ENCODE measurements at places on chromosomes 12 and 14. TPM values are rescaled to one million over a fixed set of nuclear protein-coding genes. Genes with fewer than 3 reads are reported as not detected.
A peak's percentile ranks its signal among the peaks of the same experiment; 100 is the strongest.

GRCh38 chr12:128940090-128940888, 87.0 kb downstream of the GLT1D1 start:
- no peaks in the 10 kb centered on the region for H3K36me3 ChIP-seq
- no peak for DNase-seq
- no peak overlapping the region for H3K4me3 ChIP-seq
- H3K27ac ChIP-seq, result no peak overlapping the region
- no peaks in the 10 kb centered on the region for H3K4me1 ChIP-seq

GRCh38 chr14:53462931-53463778, 310.0 kb upstream of the DDHD1 start:
- H3K4me1 ChIP-seq, result peaks cover 24% of the 10 kb centered on the region
- no peaks in the 10 kb centered on the region for H3K36me3 ChIP-seq
- H3K4me3 ChIP-seq, result no peak overlapping the region
- DNase-seq, result no peak
- H3K27me3 ChIP-seq, result no peaks in the 10 kb centered on the region

GRCh38 chr12:123938679-123939480, 33.8 kb downstream of the CCDC92 start:
- H3K27me3 ChIP-seq, result no peaks in the 10 kb centered on the region
- H3K27ac ChIP-seq, result no peak overlapping the region
- no peak overlapping the region for H3K4me3 ChIP-seq
- H3K36me3 ChIP-seq, result peaks cover 37% of the 10 kb centered on the region

DNA sequence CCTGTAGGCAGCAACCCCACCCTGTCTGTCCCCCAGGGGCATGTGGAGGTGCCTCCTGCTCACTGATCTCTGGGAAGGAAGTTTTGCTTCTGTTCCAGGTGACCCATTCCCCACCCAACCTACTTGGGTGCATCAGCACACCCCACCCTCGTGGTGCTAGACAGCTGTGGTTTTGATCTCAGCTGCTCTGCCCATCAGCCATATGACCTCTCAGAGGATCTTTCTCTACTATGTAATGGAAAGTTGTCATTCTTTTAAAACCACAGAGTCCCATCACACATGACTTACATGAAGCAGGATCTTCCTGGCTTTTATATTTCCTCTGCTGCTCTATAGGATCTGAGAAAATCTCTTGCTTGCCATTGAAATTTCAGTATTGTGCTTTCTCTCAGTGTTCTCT, 13.5 kb upstream of the KRT82 start:
- H3K36me3 ChIP-seq, result no peaks in the 10 kb centered on the region
- H3K27me3 ChIP-seq, result no peaks in the 10 kb centered on the region
- H3K4me3 ChIP-seq, result no peak overlapping the region
- no peak overlapping the region for H3K27ac ChIP-seq

GRCh38 chr14:102870994-102871831, 51.2 kb upstream of the AMN start:
- peaks cover 6% of the 10 kb centered on the region for H3K36me3 ChIP-seq
- H3K4me3 ChIP-seq, result no peak overlapping the region
- H3K27ac ChIP-seq, result no peak overlapping the region

DNA sequence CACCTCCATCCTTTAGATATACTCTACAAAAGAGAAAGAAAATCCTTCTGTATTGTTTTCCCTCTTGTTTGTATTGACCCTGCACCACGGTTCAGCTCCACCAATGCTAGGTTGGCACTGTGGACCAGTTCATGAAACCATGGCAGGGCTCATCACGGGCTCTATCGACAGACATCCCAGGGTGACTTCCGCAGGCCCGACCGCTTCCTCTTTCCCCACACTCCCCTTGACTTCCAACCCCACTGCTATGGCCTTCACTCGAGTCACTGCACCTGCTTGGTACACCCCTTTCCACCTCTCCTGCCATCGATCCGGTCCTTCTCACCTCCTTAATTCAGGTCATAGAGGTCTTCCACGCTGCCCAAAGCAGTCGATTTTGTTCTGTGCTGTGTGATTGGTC, 21.2 kb upstream of the AKAP5 start:
- H3K27ac ChIP-seq, result no peak overlapping the region
- no peak overlapping the region for H3K4me3 ChIP-seq
- H3K4me1 ChIP-seq, result peaks cover 14% of the 10 kb centered on the region
- DNase-seq, result no peak
- H3K27me3 ChIP-seq, result no peaks in the 10 kb centered on the region

GRCh38 chr12:96472384-96472783, 17.0 kb upstream of the CFAP54 start:
- H3K27me3 ChIP-seq, result no peaks in the 10 kb centered on the region
- no peaks in the 10 kb centered on the region for H3K36me3 ChIP-seq
- no peak for DNase-seq
- H3K27ac ChIP-seq, result no peak overlapping the region
- no peaks in the 10 kb centered on the region for H3K4me1 ChIP-seq
- no peak overlapping the region for H3K4me3 ChIP-seq

GRCh38 chr14:98385851-98386250, 886.1 kb downstream of the BCL11B start:
- H3K27me3 ChIP-seq, result no peaks in the 10 kb centered on the region
- H3K4me3 ChIP-seq, result no peak overlapping the region
- H3K27ac ChIP-seq, result no peak overlapping the region
- H3K4me1 ChIP-seq, result no peaks in the 10 kb centered on the region

- no peaks in the 10 kb centered on the region for H3K27me3 ChIP-seq
- peak; percentile 74 for DNase-seq
- H3K4me3 ChIP-seq, result peak overlapping the region; percentile 98
- H3K27ac ChIP-seq, result peak overlapping the region; percentile 99
- peaks cover 49% of the 10 kb centered on the region for H3K4me1 ChIP-seq
Observed at GRCh38 chr14:100239211-100239839, 381 bp downstream of the YY1 start.

DNA sequence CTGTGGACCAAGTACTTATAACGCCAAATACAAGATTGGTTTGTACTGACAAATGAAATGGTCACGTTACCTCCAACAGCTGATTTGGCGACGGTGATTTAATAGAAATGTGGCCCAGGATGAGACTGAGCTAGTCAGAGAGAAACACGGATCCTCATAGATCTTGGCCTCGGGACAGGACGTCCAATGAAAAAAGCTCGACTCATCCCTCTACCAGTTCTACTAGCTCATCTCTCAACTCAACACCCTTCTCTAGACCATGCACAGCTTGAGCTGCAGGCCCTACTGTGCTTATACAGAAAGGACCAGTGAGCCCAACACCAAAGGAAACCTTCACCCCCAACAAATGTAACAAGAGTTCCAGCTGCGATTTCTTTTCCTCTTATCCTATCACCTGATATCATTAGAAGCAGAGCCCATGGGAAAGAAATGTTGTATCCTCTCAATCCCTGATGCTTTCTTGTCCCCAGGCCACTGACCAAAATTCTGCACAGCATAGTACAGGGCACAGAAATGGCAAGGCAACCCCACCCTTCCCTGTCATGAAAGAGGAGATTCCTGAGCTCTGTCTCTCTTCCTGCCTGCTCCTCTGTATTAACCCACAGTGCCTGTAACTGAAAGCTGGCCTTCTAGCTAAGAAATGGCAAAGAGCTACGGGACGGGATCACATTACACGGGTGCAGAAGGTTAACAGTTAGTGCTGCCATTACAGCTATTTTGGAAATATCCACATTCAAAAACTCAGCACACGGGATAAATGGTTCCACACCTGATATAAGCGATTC, 39.2 kb downstream of the DICER1 start:
- no peak for DNase-seq
- H3K36me3 ChIP-seq, result peaks cover 14% of the 10 kb centered on the region
- no peaks in the 10 kb centered on the region for H3K27me3 ChIP-seq
- no peaks in the 10 kb centered on the region for H3K4me1 ChIP-seq
- H3K27ac ChIP-seq, result no peak overlapping the region

DNA sequence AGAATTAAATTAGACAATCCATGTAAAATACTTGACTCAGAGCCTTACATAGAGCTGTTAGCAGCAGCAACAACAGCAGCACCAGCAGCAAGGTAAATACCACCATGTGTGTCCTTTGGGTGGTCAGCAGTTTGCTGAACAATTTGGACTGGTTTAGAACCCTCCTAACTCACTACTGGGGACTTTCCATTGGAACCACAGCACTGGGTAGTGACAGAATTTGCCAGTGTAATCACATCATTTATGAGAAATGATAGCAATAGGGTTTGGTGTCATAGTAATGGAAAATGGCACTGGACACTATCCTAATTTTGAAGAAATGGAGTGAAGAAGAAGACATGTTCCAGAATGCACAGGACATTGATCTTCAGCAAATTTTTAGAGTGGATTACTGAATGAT, 392.8 kb downstream of the RAD51B start:
- peaks cover 51% of the 10 kb centered on the region for H3K4me1 ChIP-seq
- no peak overlapping the region for H3K4me3 ChIP-seq
- H3K27ac ChIP-seq, result no peak overlapping the region
- no peaks in the 10 kb centered on the region for H3K36me3 ChIP-seq
- H3K27me3 ChIP-seq, result no peaks in the 10 kb centered on the region
- DNase-seq, result no peak

DNA sequence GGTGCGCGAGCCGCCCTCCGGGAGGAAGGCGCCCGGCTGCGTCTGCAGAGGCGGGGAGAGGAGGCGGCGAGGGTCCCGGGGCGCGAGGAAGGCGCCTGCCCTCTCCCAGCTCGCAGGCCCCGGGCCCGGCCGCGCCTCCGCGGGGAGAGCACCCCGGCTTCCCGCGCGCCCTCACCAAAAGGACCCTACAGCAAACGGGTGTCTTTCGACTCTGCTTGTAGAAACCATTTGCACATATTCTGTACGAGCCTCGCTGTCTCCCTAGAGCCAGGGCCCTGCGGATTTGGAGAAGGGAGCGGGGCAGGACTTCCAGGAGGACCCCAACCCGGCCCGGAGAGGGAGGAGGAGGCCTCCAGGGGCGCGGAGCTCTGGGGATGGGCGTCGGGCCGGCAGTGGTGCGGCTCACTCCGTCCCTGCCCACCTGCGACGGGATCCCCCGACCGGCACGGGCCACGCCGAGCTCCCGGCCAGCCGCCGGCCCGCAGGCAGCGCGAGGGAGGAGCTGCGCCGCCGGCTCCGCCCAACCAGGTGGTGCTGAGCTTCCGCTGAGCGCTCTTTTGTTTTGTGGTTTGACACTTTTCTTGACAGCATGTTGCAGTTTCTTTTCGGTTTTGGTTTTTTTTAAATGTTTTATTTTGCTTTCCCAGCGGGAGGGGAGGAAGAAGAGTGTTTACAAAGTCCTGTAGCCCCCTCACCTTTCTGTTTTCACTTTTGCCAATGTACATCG, 103.3 kb upstream of the FKBP4 start:
- H3K4me1 ChIP-seq, result peaks cover 8% of the 10 kb centered on the region
- DNase-seq, result no peak
- peak overlapping the region; percentile 27 for H3K4me3 ChIP-seq
- no peak overlapping the region for H3K27ac ChIP-seq

DNA sequence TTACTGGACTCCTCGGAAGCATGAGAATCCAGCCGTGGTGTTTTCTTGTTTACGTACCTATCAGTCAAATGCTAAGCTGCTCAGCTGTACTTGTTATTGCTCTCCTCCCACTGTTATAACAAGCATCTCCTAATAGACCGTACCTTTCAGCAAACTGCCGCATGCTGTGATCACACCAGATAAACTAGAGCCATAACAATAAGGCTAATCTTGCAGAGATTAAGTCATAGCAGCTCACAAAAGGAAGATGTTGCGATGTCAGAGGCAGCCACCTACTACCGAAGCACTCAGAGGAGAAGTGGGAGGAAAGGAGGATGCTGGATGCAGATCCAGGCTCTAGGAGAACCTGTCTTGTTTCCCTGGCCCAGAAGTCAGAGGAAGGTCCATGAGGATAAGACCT, 196.0 kb downstream of the GALC start:
- H3K27ac ChIP-seq, result no peak overlapping the region
- H3K27me3 ChIP-seq, result no peaks in the 10 kb centered on the region
- H3K4me1 ChIP-seq, result no peaks in the 10 kb centered on the region

DNA sequence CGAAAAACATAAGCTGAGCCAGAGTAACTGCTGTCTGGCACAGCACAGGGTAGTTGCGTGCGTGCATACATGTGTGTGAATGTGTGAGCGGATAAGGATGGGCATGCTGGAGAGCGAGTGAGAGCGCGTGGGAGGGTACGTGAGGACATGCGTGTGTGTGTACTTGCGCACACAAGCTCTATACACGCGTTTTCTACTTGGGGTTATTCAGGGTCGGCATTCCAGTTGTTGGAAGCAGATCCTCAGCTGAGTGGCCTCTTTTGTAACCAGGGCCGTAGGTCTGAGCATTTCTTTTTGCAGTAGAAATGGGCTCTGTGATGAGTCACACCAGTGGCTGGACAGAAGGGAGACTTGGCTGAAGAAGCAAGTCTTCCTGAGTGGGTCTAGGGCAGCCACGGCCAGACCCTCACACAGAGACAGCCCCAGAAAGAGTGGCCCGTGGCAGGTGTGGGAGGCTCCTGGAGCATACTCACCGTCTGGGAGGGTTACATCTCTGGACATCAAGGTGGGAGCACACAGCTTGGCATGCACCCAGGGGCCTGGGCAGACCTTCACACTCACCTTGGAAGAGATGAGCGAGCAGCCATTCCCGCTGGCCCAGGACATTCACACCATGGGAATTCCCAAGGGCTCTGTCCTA, 78.0 kb downstream of the LRRC74A start:
- H3K27ac ChIP-seq, result peak overlapping the region; percentile 91
- H3K27me3 ChIP-seq, result no peaks in the 10 kb centered on the region
- peak; percentile 89 for DNase-seq
- no peak overlapping the region for H3K4me3 ChIP-seq
- H3K36me3 ChIP-seq, result no peaks in the 10 kb centered on the region

DNA sequence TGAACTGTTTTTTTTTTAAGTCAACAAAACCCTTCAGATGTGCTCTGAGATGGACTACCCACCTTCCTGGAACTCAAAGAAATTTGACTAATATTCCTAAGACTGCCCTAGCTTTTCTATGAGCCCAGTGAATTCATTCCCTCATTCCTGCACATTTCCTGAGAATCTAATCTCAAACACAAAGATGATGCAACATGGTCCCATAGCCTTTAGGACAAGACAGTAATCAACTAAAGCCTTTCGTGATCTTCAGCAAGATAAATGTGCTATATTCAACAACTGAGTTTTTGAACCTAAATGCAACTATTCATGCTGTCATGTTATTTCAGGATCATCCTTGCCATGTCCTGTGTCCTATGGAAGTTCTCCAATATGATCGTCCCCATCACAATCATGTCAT, 5.0 kb downstream of the SETD3 start:
- DNase-seq, result no peak
- peaks cover 28% of the 10 kb centered on the region for H3K4me1 ChIP-seq

IL22 gene
- total RNA-seq, result not detected

MORN3 gene
- not detected for total RNA-seq

PZP gene
- 0.28 TPM for total RNA-seq

ARHGDIB gene
- total RNA-seq, result 43.3 TPM

SCFD1 gene
- total RNA-seq, result 61.7 TPM

KERA gene
- not detected for total RNA-seq
